Activated T-cell treated with anti-CD3 and anti-CD28 coated beads, Interleukin-2, amount 50 U/mL, for 1 hour (primary cell): ENCODE measurements at places on chromosomes 7 and 10.

DNA sequence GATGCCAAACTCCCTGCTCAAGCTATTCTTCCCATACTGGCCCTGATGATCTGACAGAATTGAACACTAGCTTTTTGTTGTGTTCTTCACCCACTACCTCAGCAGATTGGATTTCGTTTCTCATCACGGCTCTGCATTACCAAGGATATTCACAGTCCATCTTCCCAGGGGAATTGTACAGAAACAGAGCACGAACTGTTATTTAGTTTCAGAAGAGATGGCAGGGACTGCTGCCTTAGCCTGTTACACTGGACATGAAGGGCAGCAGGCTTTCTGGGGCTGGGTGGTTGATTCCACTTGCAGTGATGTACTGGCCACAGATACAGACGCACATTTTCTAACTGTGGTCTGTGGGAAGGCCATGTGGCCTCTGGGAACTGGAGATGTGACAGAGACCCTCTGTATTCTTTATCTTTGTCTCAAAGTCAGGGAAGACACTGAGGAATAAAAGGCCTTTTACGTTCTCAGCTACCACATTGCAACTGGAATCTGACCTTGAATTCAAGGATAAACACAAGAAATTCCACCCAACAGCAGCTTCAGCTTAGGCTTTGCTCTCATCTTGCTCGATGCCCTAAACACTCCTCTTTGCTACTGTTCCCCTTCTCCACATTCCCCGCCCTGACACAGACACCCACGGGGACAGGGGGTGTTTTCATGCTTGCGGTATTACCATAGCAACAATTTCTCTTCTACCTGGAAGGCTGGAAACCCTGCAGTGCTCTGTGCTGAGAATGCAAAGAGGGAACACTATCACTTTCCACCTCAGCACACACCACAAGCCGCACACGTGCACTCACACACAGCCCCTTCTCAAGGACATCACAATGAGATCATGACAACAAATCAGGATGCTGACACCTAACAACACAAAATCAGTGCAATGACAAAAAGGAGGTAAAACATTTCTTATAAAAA is 81.7 kb downstream of the RNF216 start:
- peak; percentile 68 for DNase-seq

DNA sequence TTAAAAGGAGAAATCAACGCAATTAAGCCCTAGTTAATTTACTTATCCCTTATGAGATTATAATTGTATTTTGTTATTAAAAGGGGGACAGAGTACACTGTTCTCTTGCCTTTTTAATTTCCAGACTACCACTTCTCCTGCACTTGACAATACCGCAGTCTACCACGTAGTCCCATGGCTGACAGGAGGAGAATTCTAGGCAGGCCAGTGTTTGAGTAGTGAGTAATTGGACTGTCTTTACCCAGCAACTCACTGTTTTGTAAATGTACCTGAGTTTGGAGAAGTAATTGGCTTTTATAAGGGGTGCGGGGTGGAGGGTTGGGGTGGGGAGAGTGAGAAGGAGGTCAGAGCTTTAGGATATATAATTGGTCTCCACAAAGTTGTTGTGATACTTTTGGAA is 85.4 kb downstream of the CFTR start:
- DNase-seq = no peak

GRCh38 chr10:92385831-92386230 is 94.9 kb downstream of the MARCHF5 start:
- no peak for DNase-seq

GRCh38 chr7:80659120-80660055 is 20.9 kb downstream of the CD36 start:
- no peak for DNase-seq

GRCh38 chr10:75640803-75641202 is 209.4 kb downstream of the LRMDA start:
- no peak for DNase-seq

DNA sequence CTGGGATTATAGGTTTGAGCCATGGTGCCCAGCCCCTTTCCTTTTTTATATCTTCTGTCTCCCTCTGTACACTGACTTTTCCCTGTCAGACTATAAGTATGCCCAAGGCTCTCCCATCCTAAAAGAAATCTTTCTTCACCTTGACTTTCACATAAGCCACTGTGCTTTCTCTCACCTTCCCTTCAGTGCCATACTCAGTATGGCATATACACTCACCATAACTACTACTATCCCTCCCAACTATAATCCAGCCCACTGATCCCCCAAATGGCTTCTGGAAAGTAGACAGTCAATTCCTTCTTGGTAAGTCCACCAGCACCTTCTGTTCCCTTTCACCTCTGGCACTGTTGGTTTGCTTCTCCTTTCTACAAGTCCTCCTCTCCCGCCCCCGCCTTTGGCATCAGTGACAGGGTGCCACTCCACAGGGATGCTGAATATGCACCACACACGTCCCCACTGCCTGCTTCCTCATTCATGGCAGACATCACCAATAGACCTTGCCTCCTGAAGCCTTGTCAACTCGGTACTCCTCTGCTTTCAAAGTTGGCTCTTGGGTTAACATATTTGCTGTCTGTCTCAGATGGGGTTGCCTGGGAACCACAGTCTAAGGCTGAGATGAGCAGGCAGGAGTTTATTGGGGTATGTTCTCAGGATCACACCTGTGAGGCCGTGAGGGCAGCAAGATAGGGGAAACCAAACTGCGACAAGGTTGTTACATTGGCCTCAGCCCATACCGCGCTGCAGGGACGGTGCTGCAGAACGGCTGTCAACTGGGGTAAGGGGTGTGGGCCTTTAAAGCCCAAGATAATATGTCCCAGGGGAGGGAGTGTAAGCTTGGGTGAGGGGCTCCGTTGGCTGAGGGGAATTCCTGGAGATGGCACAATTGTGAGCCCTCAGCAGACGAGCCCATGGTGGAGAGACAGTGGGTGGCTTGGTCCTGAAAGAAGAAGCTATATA is 7.2 kb upstream of the PSAP start:
- no peak for DNase-seq

DNA sequence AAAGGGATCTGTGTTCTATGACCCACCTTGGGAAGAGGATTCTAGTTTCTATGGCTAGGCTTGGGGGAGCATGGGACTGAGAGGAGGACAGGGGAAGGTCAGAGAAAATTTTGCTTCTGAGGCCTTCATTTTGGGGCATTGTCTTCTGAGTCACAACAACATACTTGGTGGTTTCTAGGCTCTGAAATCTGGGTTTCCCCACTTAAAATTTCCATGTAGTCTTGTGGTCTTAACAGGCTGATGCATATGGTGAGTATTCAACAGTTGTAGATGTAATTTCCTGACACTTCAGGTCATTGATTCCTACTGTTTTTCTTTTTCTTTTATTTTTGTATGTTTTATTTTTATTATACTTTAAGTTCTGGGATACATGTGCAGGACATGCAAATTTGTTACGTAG is 88.5 kb downstream of the ANKRD7 start:
- no peak for DNase-seq

- no peak for DNase-seq
Measured at GRCh38 chr7:7384228-7384627, 151.4 kb downstream of the COL28A1 start.

GRCh38 chr7:18901351-18901750 is 216.1 kb downstream of the TWIST1 start:
- DNase-seq = no peak

GRCh38 chr10:19762026-19762425 is 54.2 kb upstream of the PLXDC2 start:
- no peak for DNase-seq

- DNase-seq = no peak
Measured at GRCh38 chr7:111006040-111006439, 84.9 kb upstream of the LRRN3 start.

DNA sequence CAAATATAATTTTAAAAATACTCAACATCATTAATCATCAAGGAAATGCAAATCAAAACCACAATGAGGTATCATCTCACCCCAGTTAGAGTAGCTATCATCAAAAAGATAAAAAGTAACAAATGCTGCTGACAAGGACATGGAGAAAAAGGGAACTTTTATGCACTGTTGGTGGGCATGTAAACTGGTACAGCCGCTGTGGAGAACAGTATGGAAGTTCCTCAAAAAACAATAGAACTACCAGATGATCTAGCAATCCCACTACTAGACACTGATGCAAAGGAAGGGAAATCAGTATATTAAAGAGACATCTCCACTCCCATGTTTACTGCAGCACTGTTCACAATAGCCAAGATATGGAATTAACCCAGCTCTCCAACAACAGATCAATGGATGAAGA is 384.5 kb downstream of the PLXDC2 start:
- no peak for DNase-seq

DNA sequence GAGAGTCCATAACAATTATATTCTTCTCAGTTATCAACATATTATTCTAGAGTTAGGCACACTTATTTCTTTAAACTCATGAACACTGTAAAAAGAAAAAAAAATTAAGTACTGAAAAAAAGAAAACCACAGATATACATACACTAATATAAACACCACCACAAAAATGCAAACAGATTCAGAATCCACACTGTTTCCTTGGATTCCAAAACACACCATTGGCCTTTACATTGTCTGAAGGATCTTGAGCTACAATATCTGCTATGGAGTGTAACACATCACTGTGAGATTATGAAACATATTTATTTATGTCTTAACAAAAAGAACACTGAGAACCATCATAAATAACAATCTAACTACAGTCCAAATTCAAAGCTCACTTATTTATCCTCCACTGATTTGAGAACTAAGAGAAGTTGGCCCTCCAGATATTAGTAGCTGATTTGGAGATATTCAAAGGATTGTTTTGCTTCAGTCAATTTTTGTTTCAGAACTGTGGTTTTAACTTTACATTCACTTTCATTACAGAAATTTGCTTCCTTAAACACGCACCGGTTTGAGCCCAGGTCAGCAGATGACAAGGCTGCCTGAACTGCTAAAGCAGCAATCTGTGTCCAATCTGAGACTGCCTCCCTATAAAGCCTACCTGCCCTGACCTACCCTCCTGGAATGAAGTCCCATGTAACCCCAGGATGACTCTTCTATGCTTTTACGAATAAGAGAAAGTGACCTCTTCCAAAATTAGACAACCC is 47.0 kb upstream of the CDK1 start:
- peak; percentile 27 for DNase-seq

- DNase-seq = no peak
Measured at GRCh38 chr10:27518261-27518660, 14.2 kb downstream of the RAB18 start.

- no peak for DNase-seq
Measured at GRCh38 chr10:64574371-64574770, 1053.2 kb downstream of the REEP3 start.

DNA sequence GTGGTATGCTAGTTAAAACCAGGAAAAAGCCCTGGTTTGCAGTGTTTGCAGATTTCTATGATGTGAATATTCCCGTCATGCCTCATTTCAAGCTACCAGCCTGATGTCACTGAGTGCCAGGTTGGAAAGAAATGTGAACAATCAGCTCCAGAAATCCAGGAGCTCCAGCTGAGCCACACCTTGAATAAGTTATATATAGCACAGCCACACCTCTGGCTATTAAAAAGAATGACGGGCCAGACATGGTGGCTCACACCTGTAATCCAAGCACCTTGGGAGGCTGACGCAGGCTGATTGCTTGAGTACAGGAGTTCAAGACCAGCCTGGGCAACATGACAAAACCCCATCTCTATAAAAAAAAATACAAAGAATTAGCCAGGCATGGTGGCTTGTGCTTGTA is 18.7 kb upstream of the SLF2 start:
- DNase-seq = no peak

DNA sequence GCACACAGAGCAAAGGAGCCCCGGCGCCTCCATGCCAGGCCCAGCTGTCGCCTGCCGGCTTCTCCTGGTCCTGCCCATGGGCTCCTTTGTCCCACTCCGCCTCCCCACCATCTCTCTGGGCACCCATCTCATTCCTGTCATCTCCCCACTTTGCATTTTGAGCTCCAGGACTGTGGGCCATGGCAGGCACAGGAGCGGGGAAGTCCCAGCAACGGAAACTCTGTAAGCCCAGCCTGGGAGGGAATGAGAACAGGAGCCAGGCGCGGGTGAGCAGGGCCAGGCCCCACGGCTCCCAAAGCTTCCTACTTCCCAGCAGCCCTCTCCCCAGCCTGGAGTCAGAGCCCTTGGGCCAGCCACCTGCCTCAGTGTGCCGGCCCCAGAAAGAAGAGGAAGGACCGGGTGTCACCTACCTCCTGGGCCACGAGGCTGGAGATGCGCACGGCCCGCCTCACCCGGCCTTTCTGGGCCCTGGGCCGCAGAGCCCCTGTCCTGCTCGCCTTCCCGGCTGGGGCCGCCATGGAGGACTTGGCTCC is 23.1 kb downstream of the KCNH2 start:
- no peak for DNase-seq

DNA sequence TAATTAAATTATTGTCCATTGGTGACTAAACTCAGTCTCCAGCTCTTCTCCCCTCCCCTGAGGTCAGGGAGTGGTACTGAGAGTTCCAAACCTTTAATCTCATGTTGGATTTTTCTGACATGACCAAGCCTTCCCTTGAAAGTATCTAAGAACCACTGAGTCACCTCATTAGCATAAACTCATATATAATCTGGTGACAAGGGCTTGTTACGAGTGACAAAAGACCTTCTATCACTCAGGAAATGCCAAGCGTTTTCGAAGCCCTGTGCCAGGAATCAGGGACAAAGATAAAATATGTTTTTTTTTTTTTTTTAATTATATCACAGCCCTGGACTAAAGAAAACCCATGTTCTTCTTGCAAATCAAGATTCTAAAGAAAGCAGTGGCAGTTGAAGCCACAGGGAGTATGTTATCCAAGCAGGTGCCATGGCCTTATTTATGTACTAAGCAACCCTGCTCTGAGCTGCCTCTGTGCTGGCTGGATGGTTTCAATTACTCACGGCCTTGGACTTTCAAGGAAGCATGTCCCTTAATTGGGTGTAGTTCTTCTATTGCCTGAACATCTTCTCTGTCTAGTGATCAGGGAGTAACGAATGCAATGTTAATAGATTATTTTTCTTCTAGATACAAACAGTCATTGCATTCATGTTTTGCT is 169.0 kb upstream of the PRKCQ start:
- DNase-seq = no peak

DNA sequence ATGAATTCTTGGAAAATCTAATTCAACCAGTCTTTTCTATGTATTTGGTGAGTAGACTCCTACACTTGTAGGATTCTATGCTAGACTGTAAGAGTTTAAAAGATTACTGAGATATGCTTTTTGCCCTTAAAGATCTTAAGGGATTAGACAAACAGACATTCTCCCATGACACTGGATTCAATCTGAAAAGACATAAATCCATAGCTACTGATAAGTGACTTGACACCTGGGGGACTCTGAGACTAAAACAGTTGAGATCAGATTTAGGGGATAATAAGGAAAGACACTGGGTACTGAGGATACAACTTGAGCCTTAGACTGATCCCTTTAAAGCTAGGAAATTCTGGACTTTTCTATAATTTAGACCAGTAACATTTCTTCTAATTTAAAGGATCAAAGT is 1233.4 kb downstream of the XPNPEP1 start:
- no peak for DNase-seq
